ENCODE measurements at places on chromosomes 2 and 18.

GRCh38 chr2:88841224-88841929, 149.9 kb downstream of the RPIA start:
- DNase-seq: no peak

DNA sequence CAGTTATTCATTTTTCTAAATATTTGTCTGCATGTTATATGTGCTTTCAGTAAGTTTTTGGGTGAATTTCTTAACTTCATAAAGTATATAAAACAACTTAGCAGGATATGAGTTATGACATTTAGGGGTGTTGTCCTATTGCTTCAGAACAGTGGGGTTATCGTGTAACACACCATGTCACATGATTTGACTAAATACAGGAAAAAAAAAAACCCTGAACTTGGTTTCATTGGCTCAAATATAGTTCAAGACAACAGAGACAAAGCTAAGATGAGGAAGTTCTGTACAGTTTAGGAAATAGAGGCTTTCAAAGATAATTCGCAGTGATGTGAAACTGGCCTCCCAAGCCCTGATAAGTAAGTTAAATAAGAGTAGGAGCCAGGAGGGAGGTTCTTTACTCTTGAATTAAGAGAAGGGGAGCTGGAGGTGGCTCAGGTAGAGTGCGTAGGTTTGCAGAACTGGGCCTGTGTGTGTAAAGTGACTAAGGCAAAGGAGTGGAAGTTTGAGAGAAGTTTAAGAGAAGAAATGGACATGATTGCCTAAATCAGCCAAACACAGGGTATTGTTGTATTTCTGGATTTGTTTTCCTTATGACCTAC, 53.9 kb downstream of the LIMS1 start:
- no peak for DNase-seq

- DNase-seq: no peak
Observed at GRCh38 chr2:158255257-158255656, 153.6 kb downstream of the UPP2 start.

GRCh38 chr2:237693291-237693994, 66.1 kb downstream of the LRRFIP1 start:
- DNase-seq: no peak

DNA sequence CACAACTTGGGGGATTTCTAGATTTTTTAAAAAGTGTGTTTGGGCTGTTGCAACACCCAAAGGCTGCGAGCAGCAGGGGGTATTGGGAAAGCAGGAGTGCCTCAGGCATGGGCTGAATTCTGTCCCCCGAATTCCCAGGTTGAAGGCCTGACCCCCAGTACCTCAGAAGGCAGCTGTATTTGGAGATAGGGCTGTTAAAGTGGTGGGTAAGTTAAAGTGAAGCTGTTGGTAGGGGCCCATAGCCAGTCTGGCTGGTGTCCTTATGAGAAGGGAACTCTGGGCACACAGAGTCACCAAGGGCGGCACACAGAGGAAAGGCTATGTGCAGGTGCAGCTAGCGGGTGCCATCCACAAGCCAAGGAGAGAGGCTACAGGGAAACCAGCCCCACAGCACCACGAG, 717.4 kb downstream of the GALR1 start:
- DNase-seq: no peak

GRCh38 chr18:50661013-50661412, 101.1 kb downstream of the MAPK4 start:
- DNase-seq: no peak

- no peak for DNase-seq
Observed at GRCh38 chr2:12686708-12687283, 29.9 kb upstream of the TRIB2 start.

DNA sequence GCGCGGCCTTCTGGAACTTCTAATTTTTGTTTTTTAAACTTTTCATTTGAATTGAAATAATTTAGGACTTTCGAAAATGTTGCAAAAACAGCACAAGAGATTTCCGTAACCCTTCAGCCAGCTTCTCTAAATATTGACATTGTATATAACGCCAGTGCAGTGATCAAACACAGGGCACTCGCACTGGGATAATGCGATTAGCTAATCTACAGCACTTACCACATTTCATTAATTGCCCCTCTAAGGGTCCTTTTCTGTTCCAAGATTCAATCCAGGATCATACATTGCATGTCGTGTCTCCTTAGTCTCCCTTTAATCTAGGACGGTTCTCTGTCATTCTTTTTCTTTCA, 343 bp upstream of the CD302 start:
- DNase-seq: no peak

DNA sequence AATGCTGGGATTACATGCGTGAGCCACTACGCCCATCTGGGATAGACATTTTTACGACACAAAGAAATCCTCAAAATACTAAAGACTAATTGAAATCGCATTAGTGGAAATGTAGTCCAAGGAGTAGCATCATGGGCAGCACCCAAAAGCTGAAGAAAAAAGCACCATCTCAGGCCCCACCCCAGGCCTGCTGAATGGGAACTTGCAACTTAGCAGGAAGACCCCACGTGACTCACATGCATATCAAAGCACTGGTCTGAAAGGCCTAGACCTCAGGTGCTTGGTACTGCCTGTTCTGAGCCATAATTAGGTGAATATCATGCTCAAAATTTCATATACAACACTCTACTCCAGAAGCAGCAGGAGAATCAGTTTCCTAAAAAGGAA, 28.9 kb downstream of the SPRED2 start:
- no peak for DNase-seq

DNA sequence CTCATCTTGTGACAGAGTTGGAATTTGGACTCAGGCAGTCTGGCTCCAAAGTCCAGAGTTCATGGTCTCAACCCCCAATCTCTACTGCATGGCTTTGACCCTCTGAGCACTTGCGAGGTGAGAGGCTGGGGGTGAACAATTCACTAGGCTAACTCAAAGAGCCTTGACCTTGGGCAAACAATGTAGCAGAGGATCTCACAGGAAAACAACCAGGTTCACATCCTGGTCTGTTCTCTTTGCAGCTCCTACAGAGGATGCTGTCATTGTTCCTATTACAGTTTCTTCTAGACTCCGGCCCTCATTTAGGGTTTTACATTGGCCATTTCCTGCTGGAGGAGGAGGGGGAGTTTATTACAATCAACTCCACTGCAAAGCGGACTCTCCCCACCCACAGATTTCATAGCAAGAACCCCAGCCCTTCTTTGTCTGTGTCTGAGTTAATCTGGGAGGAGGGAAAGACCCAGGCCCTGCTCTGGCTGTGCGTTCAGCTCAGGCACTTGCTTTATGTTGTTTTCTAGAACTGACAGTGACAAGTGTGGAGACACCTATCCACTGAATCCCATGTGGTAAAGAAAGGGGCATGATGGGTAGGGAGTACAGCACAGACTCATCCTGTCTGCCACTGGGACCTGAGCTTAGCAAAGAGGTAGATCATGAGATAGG, 101.6 kb downstream of the LBH start:
- DNase-seq: no peak

DNA sequence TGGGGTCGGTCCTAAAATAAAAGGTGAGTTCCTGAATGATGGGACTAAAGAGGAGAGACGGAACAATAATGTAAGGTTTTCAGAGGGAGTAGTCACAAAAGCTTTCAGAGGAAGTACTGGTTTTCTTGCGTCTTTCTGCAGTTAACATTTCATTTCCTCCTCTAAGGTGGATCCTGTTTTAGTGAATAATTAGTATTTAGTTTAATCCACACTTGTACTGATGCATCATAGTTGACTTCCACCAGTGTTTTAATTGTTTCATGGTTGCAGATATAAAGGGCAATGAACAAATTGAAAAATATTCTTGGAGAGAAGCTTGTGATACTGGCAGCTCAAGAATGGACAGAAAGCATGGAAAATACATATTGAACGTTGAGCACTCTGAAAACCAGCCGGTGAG, at the start of gene DYNAP:
DYNAP (plus strand) TSS at position 301 of the 400 bp plus-strand sequence; CDS start at position 339, 38 bp downstream.
- DNase-seq: no peak

GRCh38 chr2:236799391-236800026, 229.9 kb downstream of the ACKR3 start:
- no peak for DNase-seq

All from cortex of kidney (tissue), 1 donor.